ENCODE measurements at places on chromosomes 11 and 22.
A peak's percentile ranks its signal among the peaks of the same experiment; 100 is the strongest.

DNA sequence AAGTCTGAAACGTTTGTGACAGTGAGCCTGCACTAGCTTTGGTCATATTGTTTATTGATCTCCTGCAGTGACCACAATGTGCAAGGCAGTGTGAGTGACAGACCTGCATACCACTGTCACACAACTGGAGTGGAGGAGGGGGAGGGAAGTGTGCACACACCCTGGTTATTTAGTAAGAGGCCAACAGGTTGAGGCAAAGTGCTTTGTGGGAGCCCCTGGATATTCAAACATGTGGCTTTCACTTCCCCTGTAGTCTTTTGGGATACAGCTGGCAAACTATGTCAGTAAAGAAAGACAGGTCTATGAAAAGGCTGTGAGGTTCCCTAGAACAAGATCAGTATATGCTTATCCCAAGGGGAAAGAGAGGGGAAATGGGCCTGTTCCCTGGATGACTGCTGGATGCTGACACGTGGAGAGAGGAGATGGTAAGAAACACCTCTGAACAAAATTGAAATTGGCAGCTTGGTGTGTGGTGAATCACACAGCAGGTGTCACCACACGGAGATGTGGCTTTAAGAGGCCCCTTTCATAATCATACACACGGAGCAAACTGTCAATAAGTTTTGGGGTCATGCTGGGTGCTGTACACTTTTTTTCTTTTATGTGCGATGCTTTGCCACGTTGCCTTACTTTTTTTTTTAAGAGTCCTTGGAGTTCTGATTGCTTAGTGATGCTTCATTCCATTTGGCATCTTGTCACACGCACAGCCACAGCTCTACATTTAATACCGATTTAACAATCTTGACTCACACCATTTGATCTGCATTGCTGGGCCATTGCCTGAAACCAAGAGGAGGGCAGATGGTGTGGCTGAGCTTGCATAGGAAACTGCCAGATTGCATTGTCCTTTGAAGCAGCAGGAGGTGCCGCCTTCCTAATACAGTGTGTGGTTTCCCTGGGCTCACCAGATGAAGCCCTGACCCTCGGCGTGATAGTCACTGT lies 11.3 kb downstream of the OSBP2 start:
- no peak for DNase-seq

DNA sequence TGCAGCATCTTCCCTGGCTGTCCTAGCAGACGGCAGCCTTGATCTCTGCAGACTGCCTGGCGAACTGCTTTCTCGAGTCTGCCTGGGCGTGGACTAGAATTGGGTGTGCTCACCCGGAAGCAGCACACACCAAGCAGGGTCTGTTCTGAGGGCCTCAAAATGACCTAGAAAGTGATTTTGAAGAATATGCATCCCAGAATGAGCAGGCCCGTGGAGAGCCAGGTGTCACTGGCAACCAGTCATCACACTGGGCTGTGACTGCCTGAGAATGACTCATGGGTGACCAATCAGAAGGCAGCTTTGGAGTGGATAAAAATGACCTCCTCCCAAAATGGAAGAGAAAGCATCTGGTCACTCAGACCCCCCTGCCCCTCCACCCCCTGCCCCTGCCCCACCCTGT lies 114.9 kb upstream of the NECTIN1 start:
- DNase-seq: no peak

GRCh38 chr11:1541474-1542204 lies 30.4 kb downstream of the DUSP8 start:
- DNase-seq: no peak

- DNase-seq: no peak
Measured at GRCh38 chr11:40280159-40281051, 1179.0 kb downstream of the LRRC4C start.

DNA sequence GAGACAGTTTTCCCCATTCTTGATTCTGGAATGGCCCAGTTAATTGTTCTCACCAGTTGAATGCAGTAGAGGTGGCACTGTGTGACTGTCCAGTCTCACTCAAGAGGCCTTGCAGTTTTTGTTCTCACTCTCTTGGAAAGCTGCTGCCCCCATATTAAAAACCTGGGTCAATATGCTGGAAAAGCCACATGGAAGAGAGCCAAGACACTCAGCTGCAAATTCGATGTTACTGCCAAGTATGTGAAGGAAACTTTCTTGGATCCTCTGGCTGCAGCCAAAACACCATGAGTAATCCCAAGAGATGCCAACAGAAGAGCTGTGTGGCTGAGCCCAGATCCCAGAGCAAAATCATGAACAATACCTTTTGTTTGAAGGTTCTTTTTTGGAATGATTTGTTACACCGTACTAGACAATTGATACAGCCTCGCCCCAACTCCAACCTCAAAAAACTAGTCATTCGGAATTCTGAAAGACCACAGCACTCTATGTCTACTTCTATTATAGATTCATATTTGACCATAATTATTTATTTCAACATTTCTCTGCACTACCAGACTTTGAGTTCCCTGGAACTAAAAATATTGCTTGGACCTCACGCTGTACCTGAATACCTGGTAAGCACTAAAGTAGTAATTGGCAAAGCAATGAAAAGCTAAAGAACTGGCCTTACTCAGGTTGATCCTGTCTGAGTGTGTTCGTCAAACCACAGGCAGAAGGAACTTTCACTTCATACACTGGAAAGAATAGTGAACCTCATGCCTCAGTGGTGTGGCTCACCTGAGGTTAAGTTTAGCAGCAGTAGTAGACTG lies 378.8 kb downstream of the ETS1 start:
- no peak for DNase-seq

DNA sequence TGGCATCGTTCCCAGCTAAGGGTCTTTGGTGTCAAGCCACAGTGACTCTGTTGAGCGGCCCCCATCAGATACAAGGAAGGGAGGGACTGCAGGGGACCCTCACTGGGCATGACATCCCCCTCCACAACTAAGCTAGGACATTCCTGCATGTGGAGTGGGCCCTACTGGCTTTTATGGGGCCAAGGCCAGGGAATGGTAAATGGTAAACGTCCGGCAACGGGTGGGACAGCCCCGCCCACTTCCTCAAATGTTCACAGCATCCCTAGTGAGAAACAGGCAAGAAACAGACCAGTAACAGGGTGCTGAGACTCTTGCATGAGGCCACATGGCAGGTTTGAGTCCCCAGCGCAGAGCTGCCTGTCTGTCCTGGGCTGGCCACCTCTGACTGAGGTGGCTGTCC lies 4.4 kb downstream of the TMPRSS6 start:
- no peak for DNase-seq

DNA sequence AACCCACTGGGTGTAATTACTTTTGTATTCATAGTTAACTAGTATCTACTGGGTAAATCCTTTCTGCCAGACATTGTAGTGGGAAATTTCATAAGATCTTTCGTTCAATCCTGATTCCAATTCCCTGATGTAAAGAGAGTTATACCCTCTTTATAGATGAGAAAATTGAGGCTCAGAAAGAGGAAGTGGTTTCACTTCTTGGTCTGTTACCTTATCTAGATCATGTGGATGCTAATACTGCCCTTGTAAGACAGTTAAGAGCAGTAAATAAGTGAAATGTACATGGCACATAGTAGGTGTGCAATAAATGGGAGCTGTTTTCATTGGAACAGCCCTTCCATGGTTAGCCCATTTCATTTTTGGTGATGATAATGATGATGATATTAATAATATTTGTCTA lies 46.7 kb downstream of the TIMP3 start:
- DNase-seq: no peak

- no peak for DNase-seq
Measured at GRCh38 chr11:46673713-46674462, 26.5 kb downstream of the ARHGAP1 start.

DNA sequence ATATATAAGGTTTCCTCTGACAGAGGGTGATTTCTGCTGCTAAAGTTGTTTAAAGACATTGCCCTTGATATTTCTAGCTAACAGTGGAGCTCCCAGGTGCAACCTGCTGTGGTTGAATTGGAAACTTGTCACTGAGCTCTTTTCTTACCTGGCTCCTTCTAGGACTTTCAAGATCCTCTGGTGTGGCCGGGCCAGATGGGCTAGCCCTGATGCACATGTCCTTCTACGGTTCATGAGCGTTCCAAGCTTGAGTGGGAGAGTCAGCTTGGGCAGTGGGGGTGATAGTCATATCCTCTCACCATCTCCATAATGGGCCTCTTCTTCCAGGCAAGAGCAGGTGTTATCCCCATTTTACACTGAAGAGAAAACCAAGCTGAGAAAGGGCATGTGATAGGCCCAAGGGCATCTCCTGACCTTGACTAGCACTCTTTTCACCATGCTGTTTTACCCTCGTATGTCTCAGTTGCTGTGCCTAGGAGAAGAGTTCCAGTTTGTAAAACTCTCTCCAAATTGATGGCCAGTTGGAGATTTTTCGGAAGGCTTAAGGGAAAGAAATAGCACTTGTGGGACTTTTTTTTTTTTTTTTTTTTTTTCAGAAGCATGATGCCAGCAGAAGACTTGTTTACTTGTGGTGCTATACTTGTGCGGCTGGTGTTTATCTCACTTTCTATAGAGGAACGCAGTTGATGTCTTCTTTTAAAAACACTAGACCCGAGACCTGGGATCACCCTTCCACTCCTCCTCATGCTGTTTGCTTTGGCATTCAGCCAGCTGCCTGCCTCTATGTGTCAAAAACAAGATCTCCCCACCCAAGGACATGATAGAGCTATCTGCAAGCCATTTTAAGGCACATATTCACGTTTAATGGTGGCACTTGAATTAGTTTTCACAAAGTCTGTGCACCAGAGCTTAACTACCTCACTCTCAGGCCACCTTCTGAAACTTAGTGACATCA lies 32.6 kb downstream of the TEAD1 start:
- no peak for DNase-seq

- no peak for DNase-seq
Measured at GRCh38 chr11:46676436-46677158, 23.8 kb downstream of the ARHGAP1 start.

- DNase-seq: no peak
Measured at GRCh38 chr11:14420223-14420622, 61.2 kb upstream of the RRAS2 start.

GRCh38 chr11:10925149-10925926 lies 67.5 kb upstream of the ZBED5 start:
- no peak for DNase-seq

GRCh38 chr22:35134637-35135036 lies 68.7 kb downstream of the ISX start:
- no peak for DNase-seq

GRCh38 chr22:37484480-37485394 lies 1.4 kb downstream of the MFNG start:
- peak; percentile 84 for DNase-seq

- DNase-seq: no peak
Measured at GRCh38 chr22:45521178-45521577, 18.5 kb downstream of the FBLN1 start.

- DNase-seq: no peak
Measured at GRCh38 chr11:68332186-68332585, 19.8 kb downstream of the LRP5 start.

- no peak for DNase-seq
Measured at GRCh38 chr11:130871616-130872015, 44.7 kb downstream of the SNX19 start.

GRCh38 chr11:61189933-61190332 lies 13.4 kb upstream of the PGA3 start:
- DNase-seq: no peak

DNA sequence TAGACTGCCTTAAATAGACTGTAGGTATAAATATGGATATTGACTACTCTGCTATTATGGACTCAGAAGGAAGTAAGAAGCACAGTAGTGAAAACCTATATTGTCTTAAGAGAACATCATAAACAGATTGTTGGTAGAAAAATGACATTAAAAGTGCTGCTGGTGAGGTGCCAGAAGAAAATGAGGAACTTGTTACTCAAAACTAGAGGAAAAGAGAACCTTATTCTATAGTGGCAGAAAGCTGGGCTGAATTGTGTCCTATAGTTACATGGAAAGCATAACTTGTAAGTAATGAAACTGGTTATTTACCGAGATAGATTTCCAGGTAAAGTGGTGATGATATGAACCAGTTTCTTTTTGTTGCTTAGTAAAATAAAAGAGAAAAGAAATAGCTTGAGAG lies 109.7 kb upstream of the CTSC start:
- DNase-seq: no peak

- peak; percentile 4 for DNase-seq
Measured at GRCh38 chr22:39344046-39344390, 5.8 kb upstream of the SYNGR1 start.

- no peak for DNase-seq
Measured at GRCh38 chr22:27982106-27982505, 63.0 kb upstream of the PITPNB start.

GRCh38 chr11:75878933-75879332 lies 63.9 kb downstream of the UVRAG start:
- no peak for DNase-seq

DNA sequence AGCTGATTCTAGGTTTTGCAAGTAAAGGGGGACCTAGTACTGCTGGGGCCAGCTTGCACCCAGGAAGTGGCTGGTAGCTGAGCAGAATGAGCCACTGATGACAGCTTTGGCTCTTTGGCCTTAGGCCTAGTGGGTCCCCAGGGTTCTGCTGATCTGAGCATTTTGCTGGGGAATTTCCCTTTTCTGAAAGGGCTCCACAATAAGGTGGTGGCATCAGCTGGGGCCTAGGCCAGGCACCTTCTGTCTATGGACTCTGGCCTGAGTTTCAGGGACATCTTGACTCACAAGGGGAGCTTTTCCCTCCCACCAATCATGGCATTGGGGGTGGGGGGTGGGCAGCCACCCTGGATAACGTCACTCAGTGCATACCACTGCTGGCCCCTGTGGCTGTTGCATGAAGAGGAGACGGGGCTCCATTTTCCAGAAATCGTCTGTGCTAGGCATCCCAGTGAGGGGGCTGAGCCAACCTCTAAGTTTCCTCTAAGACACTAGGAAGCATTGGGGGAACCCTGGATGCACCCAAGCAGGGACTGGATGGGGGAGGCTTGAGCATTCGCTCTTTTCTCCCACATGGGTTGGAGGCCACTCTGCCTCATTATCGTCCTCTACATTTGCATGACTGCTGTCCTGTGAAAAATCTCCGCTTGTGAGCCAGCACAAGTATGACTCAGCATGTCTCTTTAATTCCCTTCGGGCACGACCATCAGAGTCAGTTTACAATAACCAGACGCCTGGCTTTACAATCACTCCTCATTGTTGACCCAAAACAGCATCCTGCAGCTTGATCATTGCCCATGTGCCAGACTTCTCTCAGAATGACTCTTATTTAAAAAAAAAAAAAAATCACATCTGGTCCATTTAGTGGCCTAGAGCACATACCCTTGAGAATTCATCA lies 145.0 kb upstream of the THY1 start:
- DNase-seq: no peak

- DNase-seq: no peak
Measured at GRCh38 chr22:20503816-20504215, 3.6 kb upstream of the MED15 start.

All from B cell (primary cell).